Activated CD4-positive, CD25-positive, alpha-beta regulatory T cell treated with anti-CD3 and anti-CD28 coated beads, Interleukin-2, amount 50 U/mL, for 16 hours (primary cell): ENCODE measurements at places on chromosomes 13 and 19.

DNA sequence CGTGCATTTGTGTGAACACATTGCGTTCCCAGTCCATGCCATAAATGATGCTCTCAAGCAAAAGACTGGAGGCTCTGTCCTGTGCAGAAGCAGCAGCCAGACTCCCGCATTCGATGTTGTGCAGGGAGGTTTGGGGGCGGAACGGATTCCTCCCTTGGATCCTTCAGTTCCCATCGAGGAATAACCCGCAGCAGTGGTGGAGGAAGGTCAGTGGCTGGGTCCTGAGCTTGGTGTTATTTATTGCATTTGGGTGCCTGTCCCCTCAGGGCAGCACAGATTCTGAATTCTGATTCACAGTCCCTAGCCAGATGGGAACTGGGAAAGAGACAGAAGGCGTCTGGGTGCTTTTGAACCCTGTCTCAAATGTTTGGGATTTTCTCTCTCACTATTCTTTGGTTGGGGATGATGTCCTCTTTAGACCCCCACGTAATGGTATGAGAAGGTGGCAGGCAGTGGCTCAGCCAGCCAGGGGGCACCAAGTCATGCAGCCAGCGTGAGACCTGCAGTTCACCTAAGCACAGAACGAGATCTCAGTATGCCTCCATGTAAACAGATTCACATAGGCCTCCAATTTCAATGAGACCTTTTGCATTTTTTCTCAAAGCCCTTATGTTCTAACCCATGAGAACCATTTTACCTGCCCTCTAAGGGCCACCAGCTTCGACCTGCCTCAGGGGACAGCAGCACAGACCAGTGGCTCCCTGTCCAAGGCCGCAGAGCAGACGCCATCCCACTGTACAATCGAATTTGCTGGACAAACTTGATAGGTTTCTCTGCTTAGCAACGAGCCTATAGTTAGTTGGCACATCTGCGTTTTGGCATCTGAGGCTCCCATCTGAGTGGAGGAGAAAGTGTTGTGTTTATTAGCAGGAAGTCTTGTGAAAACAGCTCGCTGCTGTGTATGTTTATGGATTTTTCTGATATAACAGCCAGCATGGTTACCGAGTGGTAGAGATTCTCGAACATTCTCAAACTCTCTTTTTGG, 17.8 kb downstream of the KCTD15 start:
- no peak for DNase-seq

GRCh38 chr13:89950225-89950624, 1397.3 kb upstream of the MIR17HG start:
- DNase-seq, result no peak

- no peak for DNase-seq
Observed at GRCh38 chr13:96525715-96526114, 435.8 kb downstream of the HS6ST3 start.

- no peak for DNase-seq
Observed at GRCh38 chr19:29054886-29055675, 157.9 kb downstream of the UQCRFS1 start.

GRCh38 chr13:24097064-24097463, 63.5 kb upstream of the SPATA13 start:
- no peak for DNase-seq

DNA sequence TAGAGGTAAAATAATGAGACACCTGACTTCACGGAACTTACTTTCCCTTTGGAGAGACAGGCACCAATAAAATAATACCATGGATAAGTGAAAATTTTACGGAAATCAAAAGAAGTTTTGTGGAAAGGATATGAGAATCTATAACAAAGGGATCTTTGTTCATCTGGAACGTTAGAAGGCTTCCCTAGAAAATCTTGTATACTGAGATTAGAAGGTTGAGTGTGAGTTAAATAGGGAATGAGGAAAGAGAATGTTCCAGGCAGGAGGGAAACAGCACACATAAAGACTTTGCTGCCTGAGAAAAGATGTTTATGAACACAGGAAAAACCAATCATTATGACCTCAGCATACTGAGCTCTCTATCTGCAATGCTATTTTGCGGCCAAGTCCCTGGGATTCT, 19.6 kb upstream of the RAP2A start:
- no peak for DNase-seq

GRCh38 chr19:38168637-38169036, 55.4 kb downstream of the DPF1 start:
- DNase-seq, result no peak

GRCh38 chr19:15315101-15315500, 17.2 kb downstream of the BRD4 start:
- DNase-seq, result no peak

- DNase-seq, result peak; percentile 51
Observed at GRCh38 chr19:34345947-34346351, 19.0 kb upstream of the GPI start.

DNA sequence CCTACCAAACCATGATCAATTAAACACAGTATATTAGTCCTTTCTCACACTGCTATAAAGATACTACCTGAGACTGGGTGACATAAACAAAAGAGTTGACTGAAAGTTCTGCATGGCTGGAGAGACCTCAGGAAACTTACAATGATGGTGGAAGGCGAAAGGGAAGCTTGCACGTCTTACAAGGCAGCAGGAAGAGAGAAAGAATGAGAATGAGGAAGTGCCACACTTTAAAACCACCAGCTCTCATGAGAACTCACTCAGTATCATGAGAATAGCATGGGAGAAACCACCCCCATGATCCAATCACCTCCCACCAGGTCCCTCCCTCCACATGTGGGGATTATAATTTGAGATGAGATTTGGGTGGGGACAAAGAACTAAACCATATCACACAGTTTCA, 324.9 kb upstream of the ZNF507 start:
- DNase-seq, result no peak

DNA sequence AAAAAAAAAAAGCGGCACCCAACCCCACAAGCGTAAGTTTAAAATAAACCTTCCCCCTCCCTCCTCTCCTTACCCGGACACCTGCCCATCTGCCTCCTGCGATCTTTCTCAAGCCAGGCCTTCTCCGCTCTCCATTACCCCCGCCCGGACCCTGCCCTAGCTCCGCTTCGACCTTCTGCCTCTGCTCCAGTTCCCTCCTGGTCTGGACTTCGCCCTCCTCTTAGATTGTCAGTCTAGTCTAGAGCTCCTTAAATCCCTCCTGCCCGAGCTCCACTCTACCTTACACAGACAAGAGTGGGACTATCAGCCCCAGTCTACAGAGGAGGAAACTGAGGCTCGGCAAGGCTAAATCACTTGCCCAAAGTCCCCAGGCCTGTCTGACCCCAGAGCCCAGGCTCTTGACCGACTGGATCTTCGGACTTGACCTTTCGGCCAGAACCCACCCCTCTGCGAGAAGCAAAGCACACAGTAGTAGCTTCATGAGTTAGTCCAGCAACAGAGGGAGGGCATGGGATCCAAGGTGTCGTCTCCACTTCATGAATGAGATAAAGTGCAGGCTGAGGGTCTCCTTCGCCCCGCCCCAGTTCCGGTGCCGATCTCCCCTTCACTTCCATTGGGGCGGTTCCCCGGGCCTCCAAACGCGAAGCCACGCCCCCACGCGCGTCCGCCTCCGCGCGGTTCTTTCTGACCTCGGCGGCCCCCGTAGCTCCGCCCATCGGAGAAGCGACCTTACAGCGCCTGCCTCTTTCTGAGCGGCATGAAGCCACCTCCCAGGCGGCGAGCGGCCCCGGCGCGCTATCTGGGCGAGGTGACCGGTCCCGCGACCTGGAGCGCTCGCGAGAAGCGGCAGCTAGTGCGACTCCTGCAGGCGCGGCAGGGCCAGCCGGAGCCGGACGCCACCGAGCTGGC, at the start of gene SNAPC2:
SNAPC2 (plus strand) TSS at position 729 of the 909 bp plus-strand sequence; CDS start at position 758, 29 bp downstream.
- peak; percentile 92 for DNase-seq

DNA sequence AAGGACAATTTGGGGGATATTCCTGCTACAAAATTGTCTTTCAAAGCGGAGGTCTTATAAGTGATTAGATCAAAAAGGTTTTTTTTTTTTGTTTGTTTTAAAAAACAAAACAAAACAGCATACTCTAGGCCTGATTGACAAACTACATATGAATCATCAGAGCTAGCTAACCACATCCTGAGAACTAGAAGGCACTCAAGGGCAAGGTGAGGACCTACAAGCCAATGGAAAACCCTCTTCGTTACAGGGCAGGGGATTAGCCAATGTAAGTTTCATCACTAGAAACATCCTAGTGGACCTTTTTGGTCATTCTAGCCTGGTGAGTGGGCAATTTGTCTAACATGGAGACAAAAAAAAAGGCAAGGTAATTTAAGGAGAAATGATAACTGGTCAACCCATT, 428.6 kb downstream of the RFC3 start:
- DNase-seq, result no peak

DNA sequence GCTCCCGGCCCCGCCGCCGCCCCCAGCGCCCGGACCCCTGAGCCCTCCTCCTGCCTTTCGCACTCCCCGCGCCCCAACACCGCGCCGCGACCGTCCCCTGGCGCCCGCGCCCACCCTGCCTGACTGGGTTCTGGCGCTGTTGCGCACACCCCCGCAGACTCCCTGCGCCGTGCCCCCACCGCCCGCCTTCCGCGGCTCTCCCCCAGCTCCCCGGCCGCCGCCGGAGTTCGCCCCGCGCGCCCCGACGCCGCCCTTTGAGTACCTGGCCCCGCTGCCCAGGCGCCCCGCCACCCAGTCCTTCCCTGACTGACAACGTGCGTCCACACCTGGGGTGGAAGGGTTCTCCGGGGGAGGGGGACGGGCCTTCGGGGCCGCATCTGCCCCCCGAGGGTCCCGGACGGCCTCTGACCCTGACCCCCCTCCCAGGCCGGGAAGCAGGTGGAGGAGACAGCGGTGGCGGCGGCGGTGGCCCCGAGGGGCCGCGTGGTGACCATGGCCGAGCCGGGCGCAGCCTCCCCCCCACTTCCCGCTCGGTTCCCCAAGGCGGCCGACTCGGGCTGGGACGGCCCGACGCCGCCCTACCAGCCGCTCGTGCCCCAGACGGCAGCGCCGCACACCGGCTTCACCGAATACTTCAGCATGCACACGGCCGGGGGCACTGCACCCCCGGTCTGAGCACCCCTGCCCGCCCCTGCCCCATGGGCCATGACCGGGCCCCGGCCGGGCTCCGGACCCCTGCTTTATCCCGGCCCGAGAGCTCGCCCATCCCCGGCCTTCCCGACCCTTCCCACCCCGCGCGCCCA, 1.4 kb upstream of the MEGF8 start:
- DNase-seq, result no peak

DNA sequence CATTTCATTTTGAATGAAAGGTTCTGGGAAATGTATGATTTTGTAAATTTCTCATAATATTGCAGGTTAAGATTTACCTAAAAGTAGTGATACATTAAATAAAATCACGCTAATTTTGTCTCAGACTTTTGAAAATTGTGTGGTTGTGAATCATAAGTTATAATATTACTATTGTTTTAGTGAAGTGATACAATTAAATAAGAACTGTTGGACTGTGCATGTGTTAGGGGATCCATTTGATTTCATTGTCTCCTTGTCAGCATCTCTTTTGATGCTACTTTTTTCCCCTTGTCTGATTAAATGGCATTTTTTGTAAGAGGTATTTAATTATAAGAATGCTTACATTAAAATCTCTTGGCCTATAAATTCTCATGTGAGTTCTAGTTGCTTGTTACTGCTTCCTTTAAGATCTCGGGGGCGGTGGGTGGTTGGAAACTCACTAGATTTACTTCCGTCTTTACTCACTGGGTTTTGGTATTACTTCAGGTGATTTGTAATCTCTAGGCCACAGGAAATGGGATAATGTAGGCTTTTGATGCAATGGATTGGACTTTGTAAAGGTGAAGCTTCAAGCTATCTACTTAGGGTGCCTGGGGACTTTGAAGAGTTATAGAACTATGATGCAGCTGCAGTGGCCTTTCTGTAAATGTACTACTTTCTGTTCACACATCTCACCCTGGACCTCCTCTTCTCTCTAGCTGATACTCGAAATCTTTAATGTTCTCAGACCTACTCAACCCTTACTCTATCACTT, 66.5 kb downstream of the PAN3 start:
- DNase-seq, result no peak

DNA sequence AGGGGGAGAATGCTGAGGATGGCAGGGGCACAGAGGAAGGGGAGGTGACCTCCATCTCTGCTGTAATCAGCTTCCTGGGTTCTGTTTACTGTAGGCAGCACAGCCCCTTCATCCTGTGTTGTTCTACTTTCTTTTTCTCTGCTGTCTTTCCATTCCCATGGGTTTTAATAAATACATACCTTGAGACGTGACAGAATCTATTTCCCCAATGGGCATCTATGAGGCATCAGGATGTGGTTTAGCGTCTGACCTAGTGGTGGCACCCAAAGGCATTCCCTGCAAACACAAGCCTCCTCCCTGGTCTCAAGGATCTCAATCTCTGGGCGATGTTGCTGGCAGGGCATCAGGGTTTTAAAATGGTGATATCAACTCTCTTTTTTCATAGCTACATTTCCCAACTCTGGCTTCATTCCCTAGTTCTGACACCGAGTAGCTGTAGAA, 60.8 kb downstream of the ALOX5AP start:
- DNase-seq, result no peak

DNA sequence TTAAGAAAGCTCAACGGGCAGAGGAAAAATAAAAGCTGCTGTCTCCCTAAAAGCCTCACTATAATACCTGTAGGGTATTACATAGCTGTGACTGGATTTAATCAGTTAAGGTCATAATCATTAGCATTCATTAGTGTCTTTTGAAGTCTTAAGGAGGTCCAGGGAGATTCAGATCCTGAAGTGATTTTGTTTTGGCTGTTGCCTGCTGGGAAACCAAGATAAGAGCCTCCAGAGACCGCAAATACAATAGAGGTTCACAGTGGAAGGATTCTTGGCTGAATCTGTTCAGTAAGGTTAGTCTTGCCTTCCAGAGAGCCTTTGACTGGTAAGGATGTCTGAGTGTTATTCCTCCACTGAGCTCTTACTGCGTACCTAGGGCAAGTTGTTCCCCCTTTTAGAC, 54.0 kb upstream of the TNFRSF19 start:
- DNase-seq, result no peak

DNA sequence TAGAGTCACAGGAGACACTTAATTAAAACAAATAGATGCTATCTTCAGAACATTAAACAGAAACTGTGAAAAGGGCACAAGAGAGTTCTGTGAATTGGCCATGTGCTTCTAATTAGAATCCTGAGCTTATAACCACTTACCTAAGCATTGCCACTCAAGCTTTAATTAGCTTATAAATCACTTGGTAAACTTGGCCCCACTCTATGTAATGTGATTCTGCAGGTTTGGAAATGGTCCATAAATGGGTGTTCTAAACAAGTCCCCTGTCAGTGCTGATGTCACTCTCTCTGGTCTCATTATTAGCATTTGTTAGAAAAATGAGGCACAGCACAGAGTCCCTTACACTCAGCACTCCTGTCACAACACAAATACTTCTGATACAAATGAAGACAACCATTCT, 18.0 kb downstream of the ZNF91 start:
- no peak for DNase-seq

GRCh38 chr13:37433086-37433485, 165.5 kb downstream of the POSTN start:
- no peak for DNase-seq

GRCh38 chr19:1286487-1287353, 1.0 kb downstream of the EFNA2 start:
- DNase-seq, result no peak
